ENCODE measurements at places on chromosomes 16 and 17.

DNA sequence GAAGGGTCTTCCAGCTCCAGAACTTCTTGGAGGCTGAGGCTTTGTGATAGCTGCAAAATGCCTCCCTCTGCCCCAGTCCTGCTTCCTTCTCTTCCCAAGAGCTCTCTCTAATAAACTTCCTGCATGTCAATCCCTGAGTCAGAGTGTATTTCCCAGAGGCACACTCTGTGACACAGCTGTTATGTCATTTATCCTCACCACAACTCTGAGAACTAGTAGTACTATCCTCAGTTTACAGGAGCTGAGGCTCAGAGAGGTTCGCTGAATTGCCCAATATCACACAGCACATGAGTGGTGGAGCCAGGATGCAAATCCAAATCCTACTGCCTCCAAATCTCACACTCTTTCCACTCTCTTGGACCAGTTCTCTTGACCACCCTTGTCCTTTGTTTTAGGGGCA, 20.0 kb downstream of the UNC45B start:
- DNase-seq, result peak; percentile 67

DNA sequence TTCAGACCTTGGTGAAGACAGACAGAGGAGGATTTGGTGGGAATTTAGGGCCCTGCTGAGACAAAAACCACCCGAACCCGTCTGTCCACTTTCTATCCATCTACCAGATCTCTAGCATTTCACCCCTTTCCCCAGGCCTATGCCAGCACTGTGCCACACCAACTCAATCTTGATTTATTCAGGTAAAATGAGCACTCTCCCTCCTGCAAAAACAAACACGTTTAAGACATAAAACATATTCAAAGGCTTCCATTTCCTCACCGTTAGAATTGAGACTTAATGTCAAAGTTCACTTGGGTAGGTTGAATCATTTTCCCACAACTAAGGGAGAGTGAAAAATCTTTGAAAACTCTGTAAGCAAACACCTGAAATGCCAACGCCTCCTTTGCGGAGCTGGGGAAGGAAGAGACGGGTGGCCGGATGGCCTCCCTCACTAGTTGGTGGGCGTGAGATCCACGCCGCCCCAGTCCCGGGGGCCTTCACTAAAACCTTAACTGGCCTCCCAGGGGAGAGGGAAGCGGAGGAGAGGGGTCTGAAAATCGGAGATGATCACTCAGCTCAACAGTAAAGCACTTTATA, 862 bp downstream of the DCAKD start:
- DNase-seq, result peak; percentile 30

DNA sequence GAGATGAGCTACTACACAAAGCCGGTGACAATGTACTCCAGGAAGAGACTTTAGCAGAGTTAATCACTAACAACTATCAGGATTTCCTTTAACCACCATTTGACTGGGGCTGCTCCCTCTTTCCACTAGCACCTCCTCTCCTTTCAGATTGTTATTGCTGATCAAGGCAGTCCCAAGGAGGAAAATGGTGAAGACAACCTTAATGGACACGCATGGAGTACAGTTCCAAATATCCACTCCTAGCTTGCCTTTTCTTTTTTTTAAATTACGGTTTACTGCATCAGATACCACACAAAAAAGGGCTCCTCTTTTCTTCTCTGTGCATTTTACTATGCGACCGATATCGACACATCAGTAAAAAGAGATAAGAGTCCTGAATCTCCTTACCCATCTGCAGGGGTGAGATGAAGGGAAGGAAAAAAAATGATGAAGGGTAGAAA, 30.9 kb downstream of the FAM222B start:
- peak; percentile 28 for DNase-seq

GRCh38 chr17:41615454-41615853, 2.9 kb upstream of the KRT16 start:
- DNase-seq, result no peak

DNA sequence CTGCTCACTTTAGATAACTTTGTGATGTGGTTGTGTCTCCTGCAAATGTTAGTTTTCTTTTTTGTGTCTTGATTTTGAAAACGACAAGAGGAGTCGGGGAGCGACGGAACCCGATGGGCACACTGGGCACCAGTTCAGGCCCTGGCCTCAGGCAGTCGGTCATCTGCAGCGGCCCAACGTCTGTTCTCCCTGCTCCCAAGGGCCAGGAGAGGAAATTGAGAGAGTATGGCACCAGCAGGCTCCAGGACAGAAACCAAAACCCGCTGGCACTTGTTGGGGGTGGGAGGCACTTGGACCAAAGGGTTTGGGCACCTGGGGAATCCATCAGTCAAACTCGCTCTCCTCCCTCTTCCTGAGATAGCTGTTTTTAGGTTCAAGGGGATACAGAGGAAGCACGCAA, 17.2 kb downstream of the RBFOX3 start:
- no peak for DNase-seq
